Stimulated activated CD8-positive, alpha-beta memory T cell treated with anti-CD3 and anti-CD28 coated beads, Interleukin-7, amount 100 ng/mL, for 1 hour (primary cell): ENCODE measurements at places on chromosomes 6 and 20.

DNA sequence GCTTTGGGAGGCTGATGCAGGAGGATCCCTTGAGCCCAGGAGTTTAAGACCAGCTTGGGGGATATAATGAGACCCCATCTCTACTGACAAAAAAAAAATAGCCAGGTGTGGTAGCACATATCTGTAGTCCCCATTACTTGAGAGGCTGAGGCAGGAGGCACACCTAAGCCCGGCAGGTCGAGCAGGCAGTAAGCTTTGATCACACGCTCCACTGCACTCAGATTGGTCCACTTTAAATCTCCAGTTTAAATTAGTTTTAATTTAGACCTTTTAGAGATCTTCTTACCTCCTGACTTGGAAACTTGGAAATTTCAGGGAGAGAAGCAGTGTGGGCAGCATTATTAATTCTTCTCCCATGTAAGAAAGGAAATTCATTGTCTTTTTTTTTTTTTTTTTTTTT, 16.8 kb upstream of the PLCB4 start:
- DNase-seq, result no peak

- DNase-seq, result no peak
Measured at GRCh38 chr6:75893058-75893775, 144.2 kb downstream of the MYO6 start.

GRCh38 chr6:161439093-161439492, 165.2 kb upstream of the AGPAT4 start:
- no peak for DNase-seq

- no peak for DNase-seq
Measured at GRCh38 chr6:327538-328116, 35.3 kb downstream of the DUSP22 start.

DNA sequence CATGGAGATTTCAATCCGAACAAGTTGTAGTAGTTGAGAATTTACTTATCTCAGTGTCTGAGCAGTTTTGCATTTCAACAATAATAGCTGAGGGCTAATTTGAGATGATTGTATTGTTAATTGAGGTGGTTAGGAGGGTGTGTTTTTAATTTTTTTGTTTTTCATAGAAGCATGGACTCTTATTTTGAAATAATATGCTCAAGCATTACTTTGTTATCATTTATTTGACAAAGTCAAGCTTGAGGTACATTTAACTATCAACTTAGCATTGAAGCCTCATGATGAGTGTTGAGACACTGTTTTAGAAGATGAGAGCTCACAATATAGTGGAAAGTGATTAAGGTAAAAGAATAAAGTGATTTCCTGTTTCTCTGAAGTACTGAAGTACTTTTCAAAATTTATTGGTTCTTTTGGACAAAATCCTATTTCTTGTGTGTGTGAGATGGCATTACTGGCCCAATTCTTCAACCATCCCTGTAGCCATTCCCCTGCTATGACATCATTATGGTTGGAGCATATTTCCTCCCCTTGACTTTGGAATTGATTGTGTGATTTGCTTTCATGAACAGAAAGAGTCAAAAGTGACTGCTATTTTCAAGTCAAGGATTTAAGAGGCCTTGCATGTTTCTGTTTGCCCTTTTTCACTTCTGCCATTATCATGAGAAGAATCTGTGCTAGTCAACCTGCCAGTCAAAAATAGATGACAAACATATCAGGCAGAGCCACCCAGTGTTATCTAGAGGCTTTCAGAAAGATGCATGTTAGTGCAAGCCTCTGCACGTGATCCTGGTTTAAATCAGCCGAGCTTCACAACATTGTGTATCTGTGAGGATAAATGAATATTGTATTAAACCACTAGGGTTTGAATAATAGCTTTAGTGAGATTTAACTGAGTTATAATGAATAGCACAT, 1112.3 kb upstream of the CITED2 start:
- DNase-seq, result no peak

- no peak for DNase-seq
Measured at GRCh38 chr6:44260011-44260410, 2.7 kb upstream of the SLC35B2 start.

GRCh38 chr6:75937846-75938245, 134.6 kb downstream of the IMPG1 start:
- no peak for DNase-seq

DNA sequence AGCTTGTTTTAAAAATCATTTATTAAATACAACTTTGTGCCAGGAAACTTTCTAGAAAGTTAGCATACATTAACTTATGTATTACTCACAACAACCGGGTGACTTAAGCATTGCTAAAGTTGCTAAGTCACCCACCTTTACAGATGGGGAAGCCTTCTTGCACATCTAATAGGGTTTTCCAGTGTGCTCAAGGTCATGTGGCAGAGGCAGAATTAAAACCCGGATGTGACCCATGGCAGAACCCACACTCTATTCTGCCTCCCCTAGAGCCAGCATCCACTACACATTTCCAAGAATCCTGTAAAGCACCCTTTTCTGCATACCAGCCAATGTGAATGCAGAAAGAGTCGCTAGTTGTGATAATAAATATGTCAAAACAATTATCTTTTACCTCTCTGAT, 13.4 kb downstream of the LINC00237 start:
- no peak for DNase-seq

DNA sequence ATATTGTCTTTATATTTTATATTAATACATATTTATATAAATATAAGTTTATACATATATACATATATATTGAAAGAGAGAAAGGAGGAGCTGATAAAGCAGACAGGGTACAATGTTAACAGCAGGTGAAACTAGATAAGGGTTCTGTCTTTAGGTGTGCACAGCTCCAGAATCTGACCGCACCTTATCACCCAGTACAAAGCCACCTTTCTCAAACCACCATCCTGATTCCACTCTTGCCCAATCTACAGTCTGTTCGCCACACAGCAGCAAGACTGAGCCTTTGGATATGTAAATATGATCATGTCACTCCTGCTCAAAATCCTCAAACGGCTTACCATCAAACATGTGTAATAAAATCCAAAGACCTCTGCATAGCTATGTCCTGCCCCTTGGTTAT, 34.7 kb upstream of the ASCC3 start:
- no peak for DNase-seq

- DNase-seq, result no peak
Measured at GRCh38 chr20:44600758-44601201, 18.4 kb downstream of the PKIG start.

DNA sequence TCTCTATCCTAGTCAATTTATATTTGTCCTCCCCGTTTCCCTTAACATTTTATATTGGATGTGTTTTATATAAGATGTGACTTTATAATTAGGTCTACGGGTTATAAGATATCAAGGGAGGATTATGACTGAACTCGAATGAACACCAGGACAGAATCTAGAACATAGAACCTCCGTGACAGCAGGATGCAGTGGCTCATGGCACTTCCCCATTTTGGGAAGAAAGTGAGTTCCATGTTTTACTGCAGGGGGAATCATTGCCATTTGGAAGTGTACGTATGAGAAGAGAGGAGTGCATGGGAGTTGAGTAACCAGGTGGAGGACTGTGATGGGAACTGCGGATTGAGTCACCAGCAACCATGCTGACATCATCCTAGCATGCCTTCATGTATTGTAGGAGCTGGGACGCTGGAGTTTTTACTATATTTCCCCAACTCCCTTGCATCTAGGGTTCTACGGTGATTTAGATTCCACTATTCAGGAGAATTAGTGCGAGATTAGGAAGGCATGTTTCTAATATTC, 56.1 kb upstream of the FOXC1 start:
- no peak for DNase-seq

- no peak for DNase-seq
Measured at GRCh38 chr20:54094268-54094580, 23.8 kb upstream of the BCAS1 start.

DNA sequence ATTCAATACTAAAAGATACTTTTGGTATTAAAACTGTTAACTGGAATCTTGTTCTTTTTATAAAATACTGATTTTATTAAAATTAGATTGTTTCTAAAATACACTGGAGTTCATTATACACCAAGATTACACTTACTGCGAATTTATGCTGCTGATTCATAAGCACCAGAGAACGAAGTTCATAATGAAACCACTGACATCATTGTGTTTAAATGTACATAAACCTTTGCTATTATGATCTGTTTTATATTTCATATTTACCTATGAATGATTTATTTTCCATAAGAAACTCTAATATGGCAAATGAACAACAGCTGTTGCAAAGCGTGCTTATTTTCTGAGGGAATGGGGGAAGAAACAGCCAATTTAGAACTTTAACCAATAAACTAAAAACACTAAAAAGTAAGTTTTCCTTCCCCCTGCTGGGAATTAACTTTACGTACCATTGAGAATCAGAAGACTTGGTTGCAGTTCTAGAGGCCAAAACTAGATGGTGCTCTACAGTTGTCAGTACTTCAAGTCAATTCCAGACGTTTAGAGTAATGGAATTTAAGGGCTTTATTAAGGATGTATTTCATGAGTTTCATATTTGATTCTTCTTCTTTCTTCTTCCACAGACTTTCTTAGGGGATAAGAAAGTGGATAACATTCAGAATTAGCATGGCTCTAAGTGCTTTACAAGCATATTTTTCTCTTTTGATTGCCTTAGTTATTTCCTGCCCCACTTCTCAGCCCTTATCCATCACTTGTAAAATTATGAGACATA, 30.8 kb upstream of the COL19A1 start:
- DNase-seq, result no peak

DNA sequence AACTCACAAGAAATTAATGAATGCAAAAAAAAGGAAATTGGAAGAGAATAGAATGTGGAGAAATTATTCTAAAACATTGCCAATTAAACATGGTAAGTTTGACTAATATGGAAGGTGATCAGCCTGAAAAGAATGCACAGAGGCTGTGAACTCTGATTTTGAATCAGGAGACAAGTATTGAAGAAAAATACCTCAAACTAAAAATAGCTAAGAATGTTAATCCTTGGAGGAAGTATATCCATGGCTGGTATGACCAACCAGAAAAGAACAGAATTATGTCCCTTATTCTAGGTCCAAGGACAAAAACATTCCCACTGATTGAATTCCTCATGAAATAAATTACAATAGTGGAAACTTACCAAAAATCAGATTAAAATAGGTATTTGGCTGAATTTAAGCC, 7.3 kb upstream of the RIMS1 start:
- DNase-seq, result no peak

DNA sequence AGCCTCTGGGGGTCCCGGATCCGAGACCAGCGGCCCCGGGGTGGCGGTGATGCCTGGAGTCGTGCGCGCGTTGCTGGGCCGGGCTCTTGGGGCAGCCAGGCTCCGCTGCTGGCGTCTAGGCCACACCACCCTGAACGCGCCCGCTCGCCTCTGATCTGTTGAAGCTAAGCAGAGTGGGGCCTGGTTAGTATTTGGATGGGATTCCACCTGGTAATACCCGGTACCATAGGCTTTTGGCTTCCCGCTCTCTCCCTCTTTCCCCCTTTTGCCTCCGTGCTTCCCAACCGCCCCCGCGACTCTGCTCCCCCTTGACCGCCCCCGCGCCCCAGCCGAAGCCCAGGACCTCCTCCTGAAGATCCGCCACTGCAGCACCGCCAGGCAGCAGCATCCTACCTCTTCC, 1383.5 kb upstream of the DEFB115 start:
- no peak for DNase-seq

DNA sequence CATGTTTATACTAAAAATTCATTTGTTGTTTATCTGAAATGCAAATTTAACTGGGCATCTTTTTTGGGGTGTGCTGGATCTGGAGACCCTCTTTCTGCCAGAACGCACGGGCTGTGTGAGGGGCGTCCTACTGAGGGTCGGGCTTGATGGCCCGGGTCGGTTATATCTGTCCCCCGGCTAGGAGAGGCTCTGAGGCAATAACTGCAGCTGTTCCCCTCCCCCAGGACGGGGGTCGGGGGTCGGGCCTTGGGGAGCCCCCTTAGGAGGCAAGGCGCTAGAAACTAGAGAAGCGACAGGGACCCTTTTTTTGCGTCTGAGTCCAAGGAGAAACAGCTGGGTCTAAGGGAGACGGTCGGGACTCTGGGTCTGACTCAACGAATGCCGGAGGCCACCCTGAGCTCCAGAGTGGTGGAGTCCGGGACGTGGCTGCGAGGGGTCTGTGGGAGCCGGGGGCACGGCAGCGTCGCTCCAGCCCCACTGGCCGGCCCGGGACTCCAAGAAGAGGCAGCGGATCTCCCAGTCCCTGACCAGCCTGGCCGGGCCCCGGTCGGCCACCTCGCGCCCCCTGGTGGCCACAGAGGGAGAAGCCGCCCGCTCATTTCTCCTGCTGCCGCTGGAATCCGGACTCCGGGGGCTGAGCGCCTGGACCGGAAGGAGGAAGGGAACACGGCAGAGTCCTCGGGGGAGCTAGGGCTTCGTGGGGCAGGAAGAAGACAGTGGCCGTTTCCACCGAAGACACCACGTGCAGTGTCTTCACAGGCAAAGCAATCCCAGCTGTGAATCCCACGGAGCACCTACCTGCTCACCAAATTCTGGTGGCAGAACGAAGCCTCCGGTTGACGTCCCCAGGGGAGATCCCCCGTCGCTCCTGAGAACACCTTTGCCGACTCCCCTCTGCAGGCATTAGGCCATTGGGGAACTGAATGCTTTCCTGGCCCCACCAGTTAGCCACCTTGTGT, 24.0 kb upstream of the SCML4 start:
- DNase-seq, result peak; percentile 75

- no peak for DNase-seq
Measured at GRCh38 chr6:141562186-141562811, 570.4 kb upstream of the GJE1 start.

DNA sequence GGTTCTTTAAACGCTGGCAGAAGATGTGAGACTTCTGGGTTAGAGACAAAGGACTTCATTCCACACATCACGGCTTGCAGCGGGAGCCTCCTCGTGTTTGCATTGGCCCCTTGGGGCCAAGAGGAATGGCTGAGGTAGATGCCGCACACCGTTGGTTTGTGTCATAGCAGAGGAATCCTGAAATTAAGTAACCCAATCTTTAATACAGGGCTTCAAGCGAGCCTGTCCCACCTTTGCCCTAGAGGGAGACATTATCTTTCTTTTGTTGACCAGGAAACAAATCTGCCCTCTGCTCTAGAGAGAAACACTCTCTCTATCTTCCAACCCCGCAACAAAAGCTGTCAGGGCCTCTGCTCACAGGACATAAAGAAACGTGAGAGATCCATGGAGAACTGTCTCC, 277.5 kb upstream of the ZFP64 start:
- no peak for DNase-seq

DNA sequence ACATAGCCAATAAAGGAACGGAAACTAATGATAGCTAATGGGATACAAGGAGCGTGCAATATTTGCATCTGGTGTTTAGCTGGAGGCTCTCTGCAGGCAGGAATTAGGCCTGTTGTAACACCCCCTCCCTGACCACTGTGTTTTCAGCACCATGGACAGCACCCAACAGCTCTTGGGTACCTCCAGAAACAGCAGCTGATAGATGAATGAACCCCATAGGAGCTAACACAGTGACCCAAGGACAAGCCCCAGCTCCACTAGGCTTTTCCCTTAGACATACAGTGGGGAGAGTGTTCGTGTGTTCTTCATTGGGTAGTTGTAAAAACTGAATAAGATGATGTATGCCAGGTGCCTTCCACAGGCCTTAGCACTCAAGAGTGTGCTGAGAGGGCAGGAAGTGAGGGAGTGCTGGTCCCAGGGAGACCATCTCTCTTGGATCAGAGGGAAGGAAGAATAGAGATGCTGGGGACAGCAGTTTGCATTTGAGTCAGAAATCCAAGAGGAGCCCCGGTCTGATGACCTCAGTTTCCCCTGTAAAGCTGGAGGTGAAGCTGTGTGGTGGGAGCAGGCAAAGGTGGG, 161.3 kb downstream of the PHACTR3 start:
- no peak for DNase-seq
